CD14-positive monocyte (primary cell): ENCODE measurements at places on chromosomes 12 and 14.

GRCh38 chr12:6462234-6462995 is 8.1 kb downstream of the VAMP1 start:
- peak overlapping the region; percentile 55 for H3K4me3 ChIP-seq
- peak overlapping the region; percentile 71 for H3K27ac ChIP-seq
- peaks cover 45% of the 10 kb centered on the region for H3K36me3 ChIP-seq
- no peaks in the 10 kb centered on the region for H3K27me3 ChIP-seq
- DNase-seq = peak; percentile 70
- H3K4me1 ChIP-seq = peaks cover 51% of the 10 kb centered on the region

DNA sequence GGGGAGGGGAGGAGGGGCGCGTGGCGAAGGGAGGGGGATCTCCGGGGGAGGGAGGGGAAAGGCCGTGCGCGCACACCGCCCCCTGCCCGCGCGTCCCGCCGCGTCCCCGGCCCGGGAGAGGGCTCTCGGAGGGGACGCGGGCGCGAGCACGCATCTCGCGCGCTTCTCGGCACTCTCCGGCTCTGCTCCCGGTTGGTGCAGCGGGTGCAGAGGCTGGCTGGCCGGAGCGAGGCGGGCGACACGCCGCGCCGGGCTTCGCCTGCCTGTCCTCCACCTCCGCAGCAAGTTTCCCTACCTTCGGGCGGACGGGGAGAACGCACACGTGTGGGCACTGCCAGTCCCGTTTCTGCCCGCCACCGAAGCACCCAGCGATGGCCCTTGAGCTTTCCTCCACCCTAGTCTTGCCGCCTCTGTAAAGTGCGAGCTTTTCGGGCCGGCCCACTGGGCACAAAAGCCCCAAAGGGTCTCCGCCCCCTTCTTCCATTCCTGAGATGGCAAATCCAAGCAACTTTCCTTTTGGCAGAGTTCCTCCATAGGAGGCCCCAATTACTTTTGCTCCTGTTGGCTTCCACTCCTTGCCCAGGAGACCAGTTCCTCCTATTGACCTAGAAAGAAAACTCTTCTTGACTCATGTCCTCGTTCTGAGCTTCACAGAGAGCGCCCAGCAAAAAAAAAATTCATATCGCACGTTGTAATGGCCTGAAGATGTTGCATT is 363 bp upstream of the CSAD start:
- H3K27me3 ChIP-seq = no peaks in the 10 kb centered on the region
- peak; percentile 57 for DNase-seq
- H3K27ac ChIP-seq = peak overlapping the region; percentile 89
- peak overlapping the region; percentile 84 for H3K4me3 ChIP-seq
- H3K36me3 ChIP-seq = peaks cover 24% of the 10 kb centered on the region
- H3K4me1 ChIP-seq = peaks cover 34% of the 10 kb centered on the region

DNA sequence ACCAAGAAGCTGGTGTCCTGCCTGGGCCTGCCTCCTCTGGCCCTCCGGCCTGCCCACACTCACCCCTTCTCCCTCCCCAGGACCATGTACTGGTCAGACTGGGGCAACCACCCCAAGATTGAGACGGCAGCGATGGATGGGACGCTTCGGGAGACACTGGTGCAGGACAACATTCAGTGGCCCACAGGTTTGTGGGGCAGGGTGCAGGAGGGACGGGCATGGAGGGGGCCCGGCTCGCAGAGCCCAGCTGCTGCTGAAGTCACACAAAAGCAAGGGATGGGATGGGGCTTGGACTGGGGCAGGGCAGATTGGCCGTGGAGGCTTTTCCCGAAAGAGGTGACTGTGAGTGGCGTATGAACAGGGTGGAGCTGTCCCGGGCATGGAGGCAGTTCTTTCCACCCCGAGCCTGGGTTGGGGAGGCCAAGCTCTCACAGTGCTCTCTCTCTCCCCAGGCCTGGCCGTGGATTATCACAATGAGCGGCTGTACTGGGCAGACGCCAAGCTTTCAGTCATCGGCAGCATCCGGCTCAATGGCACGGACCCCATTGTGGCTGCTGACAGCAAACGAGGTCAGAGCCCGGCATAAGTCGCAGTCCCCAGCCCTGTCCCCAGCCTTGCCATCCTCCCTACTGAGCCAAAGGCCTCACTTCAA is 7.8 kb upstream of the NXPH4 start:
- H3K36me3 ChIP-seq = peaks cover 92% of the 10 kb centered on the region
- peaks cover 7% of the 10 kb centered on the region for H3K4me1 ChIP-seq
- no peak overlapping the region for H3K4me3 ChIP-seq
- DNase-seq = no peak

DNA sequence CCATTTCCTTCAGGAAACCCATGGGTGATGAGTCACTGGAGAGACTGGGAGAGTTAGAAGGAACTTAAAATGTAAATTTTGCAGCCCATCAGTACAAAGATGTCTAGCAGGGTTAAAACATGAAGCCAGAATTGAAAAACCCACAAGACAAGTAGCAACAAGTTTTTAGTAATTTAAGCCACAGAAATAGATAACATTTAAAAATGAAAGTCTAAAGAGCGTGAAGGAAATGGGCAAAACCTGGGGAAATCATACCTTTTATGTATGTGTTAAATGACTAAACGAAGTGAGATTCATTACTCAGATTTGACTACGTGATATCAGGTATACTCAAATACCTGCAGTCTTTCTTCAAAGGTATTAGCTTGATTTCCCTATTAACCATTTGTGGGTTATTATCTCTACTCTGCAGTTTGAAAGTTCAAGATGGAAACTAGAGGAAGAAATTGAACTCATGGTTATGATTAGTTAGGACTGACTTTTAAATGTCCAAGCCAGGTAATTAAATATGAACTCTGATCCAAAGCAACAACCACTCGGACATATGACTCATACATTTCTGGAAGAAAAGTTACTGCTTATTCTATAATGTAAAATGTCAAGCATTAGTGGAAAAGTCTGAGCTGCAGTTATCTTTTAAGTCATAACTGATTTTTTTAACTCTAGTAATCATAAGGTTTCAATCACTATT is 84.1 kb downstream of the ITPR2 start:
- DNase-seq = no peak
- no peak overlapping the region for H3K4me3 ChIP-seq
- no peak overlapping the region for H3K27ac ChIP-seq
- peaks cover 13% of the 10 kb centered on the region for H3K4me1 ChIP-seq

DNA sequence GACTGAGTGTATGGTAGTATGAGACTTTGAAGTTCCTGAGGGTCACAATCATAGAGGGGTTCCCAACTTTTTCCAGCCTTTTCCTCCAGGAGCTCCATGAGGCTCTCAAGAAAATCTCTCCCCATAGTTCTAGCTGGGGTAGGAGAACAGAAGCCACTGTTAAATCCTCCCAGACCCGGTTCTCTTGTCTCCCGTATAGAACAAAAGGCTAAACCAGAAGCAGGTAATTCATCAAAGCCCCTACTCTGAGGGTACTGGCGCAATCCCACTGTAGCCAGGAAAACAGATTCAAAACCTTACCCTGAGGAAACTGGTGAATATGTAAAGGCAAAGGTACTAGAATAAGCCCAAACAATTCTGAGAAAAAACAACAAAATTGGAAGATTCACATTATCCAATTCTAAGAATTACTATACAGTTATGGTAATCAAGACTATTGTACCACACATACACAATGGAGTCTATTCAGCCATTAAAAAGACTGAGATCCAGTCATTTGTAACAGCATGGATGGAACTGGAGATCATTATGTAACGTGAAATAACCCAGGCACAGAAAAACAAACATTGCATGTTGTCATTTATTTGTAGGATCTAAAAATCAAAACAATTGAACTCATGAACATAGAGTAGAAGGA is 20.5 kb downstream of the OR8S1 start:
- H3K27ac ChIP-seq = no peak overlapping the region
- H3K4me1 ChIP-seq = no peaks in the 10 kb centered on the region
- DNase-seq = no peak
- H3K4me3 ChIP-seq = no peak overlapping the region
- no peaks in the 10 kb centered on the region for H3K36me3 ChIP-seq

DNA sequence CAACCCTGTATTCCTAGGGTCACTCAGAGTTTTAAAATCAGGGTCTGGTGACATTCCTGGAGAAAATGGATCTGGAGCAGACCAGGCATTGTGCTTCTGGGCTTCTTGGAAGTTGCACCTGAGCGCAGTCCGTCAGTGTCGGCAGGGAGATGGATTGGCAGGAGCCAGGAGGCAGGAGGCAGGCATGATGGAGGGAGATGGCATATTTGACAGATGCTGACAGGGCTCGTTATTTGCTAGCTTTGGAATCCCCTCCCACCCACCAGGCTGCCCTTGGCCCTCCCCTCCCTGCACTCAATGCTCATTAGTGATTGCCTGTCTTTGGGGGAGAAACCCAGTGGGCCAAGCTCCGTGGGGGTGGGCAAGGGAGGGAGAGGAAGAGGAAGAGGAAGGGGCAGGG is 4.7 kb downstream of the CISTR start:
- no peak overlapping the region for H3K27ac ChIP-seq
- no peaks in the 10 kb centered on the region for H3K36me3 ChIP-seq
- H3K4me3 ChIP-seq = no peak overlapping the region
- peaks cover 94% of the 10 kb centered on the region for H3K27me3 ChIP-seq
- DNase-seq = no peak

GRCh38 chr12:79250960-79251755 is 386.6 kb downstream of the SYT1 start:
- DNase-seq = no peak
- no peak overlapping the region for H3K4me3 ChIP-seq
- H3K36me3 ChIP-seq = no peaks in the 10 kb centered on the region
- H3K4me1 ChIP-seq = no peaks in the 10 kb centered on the region
- H3K27me3 ChIP-seq = no peaks in the 10 kb centered on the region

- H3K4me1 ChIP-seq = no peaks in the 10 kb centered on the region
- no peaks in the 10 kb centered on the region for H3K36me3 ChIP-seq
- no peak overlapping the region for H3K4me3 ChIP-seq
- no peak for DNase-seq
- no peak overlapping the region for H3K27ac ChIP-seq
Measured at GRCh38 chr14:77266336-77266735, 4.7 kb downstream of the NGB start.

- H3K27me3 ChIP-seq = no peaks in the 10 kb centered on the region
- H3K4me3 ChIP-seq = no peak overlapping the region
Measured at GRCh38 chr14:31843361-31844091, 233.6 kb upstream of the ARHGAP5 start.

DNA sequence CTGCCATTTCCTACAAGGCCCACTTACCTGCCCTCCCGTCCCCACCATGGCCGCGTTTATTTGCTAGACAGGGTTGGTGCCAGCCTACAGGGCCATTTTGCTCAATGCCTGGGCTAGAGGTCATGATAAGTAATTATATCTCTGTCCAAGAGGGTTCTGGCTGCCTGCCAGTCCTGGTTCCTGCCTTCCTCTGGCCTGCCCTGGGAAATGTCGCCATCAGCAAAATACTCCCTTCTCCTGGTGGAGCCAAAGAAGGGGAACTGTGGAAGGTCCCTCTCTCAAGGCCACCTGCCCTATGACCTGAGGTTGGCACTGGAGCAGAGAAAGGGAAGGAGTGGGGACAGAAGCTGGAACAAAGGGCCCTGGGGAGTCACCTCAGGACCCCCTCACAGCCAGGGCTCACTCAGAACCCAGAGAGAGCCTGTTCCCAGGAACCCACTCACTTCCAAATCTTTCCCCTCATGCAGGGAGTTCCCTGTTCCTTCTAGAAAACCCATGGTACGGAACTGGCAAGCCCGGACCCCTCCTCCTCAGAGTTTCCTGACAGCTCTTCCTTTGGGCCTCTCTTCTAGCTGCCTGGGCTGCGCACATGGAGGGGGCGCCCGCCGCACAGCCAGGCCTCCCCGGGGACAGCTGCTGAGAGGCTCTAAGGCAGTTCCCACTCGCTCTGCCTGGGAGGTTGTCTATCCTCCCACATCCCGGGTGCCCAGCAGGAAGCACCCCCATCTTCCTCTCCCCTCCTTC is 280.5 kb downstream of the DPF3 start:
- no peaks in the 10 kb centered on the region for H3K36me3 ChIP-seq
- DNase-seq = no peak
- H3K27me3 ChIP-seq = no peaks in the 10 kb centered on the region
- no peak overlapping the region for H3K4me3 ChIP-seq
- H3K27ac ChIP-seq = no peak overlapping the region

- peak overlapping the region; percentile 93 for H3K4me3 ChIP-seq
- H3K36me3 ChIP-seq = peaks cover 3% of the 10 kb centered on the region
- no peaks in the 10 kb centered on the region for H3K27me3 ChIP-seq
- DNase-seq = peak; percentile 33
- peaks cover 60% of the 10 kb centered on the region for H3K4me1 ChIP-seq
Measured at GRCh38 chr12:113222730-113223531, 1.7 kb downstream of the TPCN1 start.

GRCh38 chr14:100708425-100709288 is 18.0 kb upstream of the DLK1 start:
- no peaks in the 10 kb centered on the region for H3K36me3 ChIP-seq
- no peak for DNase-seq
- no peaks in the 10 kb centered on the region for H3K27me3 ChIP-seq
- no peak overlapping the region for H3K27ac ChIP-seq
- H3K4me3 ChIP-seq = no peak overlapping the region
- H3K4me1 ChIP-seq = peaks cover 30% of the 10 kb centered on the region

GRCh38 chr12:84929501-84929900 is 16.9 kb upstream of the SLC6A15 start:
- H3K36me3 ChIP-seq = no peaks in the 10 kb centered on the region
- no peak for DNase-seq
- no peak overlapping the region for H3K4me3 ChIP-seq
- H3K27ac ChIP-seq = no peak overlapping the region
- H3K27me3 ChIP-seq = no peaks in the 10 kb centered on the region

GRCh38 chr14:106268013-106268727 is 741.8 kb downstream of the TMEM121 start:
- no peaks in the 10 kb centered on the region for H3K27me3 ChIP-seq
- no peaks in the 10 kb centered on the region for H3K36me3 ChIP-seq
- no peak overlapping the region for H3K4me3 ChIP-seq
- H3K4me1 ChIP-seq = peaks cover 17% of the 10 kb centered on the region
- peak; percentile 22 for DNase-seq
- no peak overlapping the region for H3K27ac ChIP-seq

GRCh38 chr12:53195516-53196420 is 11.3 kb downstream of the ITGB7 start:
- H3K4me1 ChIP-seq = peaks cover 20% of the 10 kb centered on the region
- no peak for DNase-seq
- no peak overlapping the region for H3K27ac ChIP-seq
- H3K27me3 ChIP-seq = no peaks in the 10 kb centered on the region
- peaks cover 65% of the 10 kb centered on the region for H3K36me3 ChIP-seq
- H3K4me3 ChIP-seq = no peak overlapping the region

DNA sequence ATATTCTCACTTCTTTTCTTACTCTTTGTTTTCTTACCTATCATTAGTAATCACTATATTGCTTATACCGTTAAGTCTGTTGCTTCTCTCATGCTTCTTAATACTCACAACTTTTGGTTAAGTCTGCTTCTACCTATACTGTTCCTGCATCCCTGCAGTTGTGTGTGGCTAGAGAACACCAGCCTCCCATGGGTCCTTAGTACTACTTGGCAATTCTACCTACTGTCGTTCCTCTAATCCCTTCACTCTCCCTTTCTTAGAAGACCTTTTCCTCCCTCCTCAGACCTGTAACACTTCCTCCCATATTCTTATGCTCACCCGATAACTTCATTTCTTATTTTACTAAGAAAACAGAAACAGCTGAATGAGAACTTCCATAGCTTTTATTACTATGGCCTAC is 29.3 kb downstream of the CNOT2 start:
- peaks cover under 1% of the 10 kb centered on the region for H3K36me3 ChIP-seq
- no peak overlapping the region for H3K27ac ChIP-seq
- no peaks in the 10 kb centered on the region for H3K4me1 ChIP-seq
- H3K27me3 ChIP-seq = no peaks in the 10 kb centered on the region
